ENCODE measurements at places on chromosomes 16 and 17.

DNA sequence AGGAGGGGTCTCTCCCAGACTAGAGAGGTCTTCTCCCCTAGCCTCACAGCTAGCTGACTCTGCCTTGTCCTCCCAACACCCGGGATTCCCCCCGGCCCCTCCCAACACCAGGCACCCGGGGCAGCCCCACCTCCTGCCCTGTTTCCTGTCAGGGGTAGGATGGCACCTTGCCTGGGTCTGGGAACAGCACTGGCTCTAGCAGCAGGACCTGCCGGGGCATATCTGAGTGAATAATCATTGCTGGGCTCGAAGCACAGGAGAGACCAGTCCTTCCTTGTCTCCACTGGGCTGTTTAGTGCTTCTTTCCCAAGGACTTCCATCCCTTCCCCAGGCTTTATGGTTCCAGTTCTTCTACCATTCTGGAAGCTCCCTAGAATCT, 25.7 kb downstream of the MINK1 start:
- DNase-seq: no peak

DNA sequence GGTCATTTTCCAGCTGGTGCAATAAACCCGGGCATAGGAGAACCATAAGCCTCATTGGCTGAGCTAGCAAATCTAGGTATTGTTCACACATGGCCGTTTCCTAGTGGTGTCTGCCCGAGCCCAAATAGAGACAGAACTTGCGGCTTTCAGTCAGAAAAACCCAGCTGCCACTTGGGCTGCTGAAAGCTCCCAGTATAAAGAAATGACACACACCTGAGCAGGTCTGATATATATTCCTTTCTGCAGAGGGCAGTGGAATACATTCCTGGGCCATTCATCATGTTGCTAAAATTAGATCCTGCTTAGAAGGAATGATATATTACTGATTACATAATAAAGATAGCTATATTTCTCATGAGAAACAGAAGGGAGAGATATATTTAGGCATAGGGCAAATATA, 83.9 kb upstream of the IRX5 start:
- DNase-seq: no peak

GRCh38 chr17:74607221-74607620, 15.1 kb upstream of the CD300LD start:
- DNase-seq: no peak

DNA sequence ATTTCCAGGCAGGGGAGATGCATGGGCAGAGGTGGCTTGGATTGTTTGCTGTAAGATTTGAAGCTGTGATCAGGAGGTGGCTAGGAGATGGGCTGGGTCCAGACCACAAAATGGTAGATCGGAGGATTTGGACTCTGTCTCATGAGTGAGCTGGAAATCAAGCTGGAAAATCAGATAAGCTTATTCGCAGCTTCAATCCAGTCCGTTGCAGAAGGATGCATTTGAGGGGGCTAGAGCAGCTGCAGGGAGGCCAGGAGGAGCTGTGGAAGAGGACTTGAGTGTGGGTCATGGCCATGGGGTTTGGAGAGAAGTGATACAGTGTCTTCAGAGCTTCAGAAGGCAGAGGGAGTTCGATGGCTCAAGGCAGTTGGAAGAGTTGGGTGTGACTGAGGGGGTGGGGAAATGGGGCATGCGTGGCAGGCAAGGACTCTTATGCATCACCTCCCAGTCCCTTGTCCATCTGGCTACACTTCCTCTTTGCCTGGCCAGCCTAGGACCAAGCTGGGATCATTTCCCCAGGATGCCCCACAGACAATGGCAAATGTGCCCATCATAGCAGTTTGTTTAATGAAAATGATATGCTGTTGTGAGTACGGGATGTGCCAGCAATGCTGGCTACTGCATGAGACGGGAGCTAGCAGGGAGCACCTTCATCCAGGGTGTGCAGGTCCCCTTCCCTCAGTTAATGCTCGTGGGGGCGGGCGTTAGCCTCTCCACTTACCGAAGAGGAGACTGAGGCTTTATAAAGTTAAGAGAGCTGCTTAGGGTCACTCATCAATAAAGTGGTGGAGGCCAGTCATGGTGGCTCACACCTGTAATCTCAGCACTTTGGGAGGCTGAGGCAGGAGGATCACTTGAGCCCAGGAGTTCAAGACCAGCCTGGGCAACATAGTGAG, 20.6 kb downstream of the QPRT start:
- DNase-seq: no peak

Data from stimulated activated CD8-positive, alpha-beta memory T cell treated with anti-CD3 and anti-CD28 coated beads, Interleukin-4, amount 100 ng/mL, for 1 hour (primary cell).